ENCODE measurements at places on chromosomes 13 and 19.

DNA sequence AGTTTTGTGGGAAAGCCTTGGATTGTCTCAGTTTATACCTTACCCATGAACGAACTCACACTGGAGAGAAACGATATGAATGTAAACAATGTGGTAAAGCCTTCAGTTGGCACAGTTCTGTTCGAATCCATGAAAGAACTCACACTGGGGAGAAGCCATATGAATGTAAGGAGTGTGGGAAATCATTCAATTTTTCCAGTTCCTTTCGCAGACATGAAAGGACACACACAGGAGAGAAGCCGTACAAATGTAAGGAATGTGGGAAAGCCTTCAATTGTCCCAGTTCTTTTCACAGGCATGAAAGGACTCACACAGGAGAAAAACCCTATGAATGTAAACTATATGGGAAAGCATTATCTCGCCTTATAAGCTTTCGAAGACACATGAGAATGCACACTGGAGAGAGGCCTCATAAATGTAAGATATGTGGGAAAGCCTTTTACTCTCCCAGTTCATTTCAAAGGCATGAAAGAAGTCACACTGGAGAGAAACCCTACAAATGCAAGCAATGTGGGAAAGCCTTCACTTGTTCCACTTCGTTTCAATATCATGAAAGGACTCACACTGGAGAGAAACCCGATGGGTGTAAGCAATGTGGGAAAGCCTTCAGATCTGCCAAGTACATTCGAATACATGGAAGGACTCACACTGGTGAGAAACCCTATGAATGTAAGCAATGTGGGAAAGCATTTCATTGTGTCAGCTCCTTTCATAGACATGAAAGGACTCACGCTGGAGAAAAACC, 7.5 kb upstream of the ZNF440 start:
- peak; percentile 9 for DNase-seq

DNA sequence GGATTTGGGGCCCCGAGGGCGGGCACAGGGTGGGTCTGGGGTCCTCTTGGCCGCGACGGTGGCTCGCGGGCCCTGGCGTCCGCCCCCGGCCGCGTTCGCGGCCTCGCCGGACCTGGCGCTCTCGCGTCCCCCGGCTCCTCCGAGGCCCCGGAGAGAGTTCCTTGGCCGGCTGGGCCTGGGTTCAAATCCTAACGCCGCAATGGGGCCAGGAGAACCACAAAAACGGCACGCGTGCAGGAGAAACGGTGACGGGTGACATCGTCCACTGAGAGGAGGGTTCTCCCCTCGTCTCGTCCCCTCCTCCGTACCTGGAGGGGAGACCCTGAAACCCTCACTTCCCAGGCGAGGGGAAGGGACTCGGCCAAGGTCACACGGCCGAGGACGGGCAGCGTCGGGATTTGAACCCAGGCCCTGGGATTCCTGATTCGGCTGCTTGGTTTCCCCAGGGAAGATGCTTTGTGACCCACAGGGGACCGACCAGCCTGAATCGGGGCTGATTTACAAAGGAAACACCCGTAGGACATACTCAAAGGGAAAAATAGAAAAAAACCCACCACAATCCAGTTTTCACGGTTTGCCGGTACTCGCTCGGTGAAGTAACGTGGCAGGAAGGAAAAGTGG, 624 bp downstream of the SAFB start:
- peak; percentile 36 for DNase-seq

DNA sequence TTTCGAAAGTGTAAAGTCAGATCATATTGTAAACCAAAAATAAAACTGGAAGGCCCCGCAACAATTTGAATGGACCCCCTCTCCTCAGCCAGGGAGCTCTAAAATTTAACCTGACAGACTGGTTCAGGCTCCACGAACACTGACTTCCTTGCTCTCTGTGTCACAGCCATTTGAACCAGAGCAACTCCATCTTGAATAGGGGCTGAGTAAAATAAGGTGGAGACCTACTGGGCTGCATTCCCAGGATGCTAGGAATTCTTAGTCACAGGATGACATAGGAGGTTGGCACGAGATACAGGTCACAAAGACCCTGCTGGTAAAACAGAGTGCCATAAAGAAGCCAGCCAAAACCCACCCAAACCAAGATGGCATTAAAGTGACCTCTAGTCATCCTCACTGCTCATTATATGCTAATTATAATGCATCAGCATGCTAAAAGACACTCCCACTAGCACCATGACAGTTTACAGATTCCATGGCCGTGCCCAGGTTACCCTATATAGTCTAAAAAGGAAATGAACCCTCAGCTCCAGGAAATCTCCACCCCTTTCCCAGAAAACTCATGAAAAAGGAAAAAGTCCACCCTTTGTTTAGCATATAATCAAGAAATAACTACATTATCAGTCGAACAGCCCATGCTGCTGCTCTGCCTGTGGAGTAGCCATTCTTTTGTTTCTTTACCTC, 43.1 kb downstream of the RFXAP start:
- no peak for DNase-seq

GRCh38 chr13:65606622-65607021, 1623.5 kb downstream of the PCDH9 start:
- no peak for DNase-seq

GRCh38 chr19:4090356-4091220, 23.9 kb upstream of the ZBTB7A start:
- DNase-seq, result no peak

GRCh38 chr19:18218600-18218999, 7.6 kb downstream of the PDE4C start:
- DNase-seq, result no peak

DNA sequence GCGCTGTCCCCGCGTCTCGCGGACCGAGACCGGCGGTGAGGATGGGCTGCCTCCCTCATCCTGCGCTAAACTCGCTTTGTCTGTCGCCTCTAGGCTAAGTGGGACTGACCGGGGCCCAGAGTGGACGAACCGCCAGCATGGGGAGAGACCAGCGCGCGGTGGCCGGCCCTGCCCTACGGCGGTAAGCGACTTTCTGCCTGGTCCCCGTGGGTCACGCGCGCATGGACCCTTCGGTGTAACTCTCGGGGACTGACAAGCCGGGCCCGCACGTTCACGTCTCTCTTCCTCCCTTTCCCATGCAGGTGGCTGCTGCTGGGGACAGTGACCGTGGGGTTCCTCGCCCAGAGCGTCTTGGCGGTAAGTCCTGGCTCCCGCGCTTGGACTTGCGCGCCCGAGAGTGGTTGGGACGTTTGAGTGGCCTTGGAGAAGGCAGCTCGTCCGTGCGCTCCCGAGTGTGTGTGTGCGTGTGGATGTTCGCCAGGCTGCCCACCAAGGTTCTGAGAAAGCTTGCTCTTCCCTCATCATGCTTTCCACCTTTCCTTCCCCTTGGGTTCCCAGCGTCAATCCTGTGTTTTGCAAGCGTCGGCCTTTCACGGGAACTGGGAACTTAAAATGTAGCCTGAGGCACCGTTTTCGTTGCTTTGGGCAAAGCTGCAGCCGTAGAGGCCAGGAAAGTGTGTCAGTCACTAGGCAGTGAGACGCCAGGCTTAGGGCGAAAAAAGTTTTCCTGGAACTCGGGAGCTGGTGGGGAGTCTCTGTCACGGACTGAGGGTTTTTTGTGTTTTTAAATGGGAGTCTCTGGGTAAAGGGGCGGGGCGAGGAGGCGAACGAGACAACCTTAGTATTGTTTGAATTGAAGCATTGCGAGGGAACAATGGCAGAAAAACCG, 927 bp downstream of the COL4A2 start:
- DNase-seq, result no peak

DNA sequence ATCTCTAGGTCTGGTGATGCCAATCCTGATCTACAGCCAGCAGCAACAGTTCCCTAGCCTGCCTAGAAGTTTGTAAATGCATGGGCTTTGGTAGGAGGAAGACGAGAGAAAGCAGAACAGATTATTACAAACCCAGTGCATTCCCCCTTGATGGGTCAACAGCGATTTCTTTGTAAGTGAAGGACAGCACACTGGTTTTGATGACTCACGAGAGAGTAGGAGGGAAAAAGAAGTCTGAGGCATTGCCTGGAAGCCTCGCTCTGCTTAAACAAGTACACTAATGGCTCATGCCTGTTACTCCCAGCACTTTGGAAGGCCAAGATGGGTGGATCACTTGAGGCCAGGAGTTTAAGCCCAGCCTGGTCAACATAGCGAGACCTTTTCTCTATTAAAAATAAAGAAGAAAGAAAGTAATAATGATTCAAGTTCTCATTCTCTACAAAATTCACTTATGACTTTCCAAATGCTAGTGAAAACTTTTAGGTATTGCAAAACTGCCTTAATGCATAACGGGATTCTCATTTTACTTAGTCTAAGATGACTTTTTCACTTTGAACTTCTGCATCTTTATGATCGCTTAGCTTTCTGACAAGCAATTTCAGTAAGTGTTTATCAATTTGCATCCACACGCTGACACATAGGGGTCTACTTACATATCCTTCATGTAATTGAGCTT, 47.7 kb upstream of the USPL1 start:
- DNase-seq, result no peak

DNA sequence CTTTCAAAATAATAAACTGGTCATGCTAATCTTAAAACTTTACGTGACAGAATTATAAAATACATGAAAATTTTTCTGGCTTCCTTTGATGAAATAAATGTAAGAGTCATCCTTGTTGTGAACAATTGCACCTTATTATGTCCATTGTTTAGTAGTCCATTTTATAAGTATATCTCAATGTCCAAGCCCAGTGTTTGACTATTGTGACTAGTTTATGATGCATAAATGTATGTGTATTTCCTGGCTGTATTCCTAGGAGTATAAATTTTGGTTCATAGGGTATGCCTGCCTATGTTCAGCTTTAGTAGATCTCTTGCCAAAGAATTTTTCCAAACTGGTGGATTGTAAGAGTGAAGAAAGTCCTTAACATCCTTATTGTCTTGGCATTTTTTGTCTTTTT, 2895.5 kb upstream of the PCDH20 start:
- DNase-seq, result no peak

DNA sequence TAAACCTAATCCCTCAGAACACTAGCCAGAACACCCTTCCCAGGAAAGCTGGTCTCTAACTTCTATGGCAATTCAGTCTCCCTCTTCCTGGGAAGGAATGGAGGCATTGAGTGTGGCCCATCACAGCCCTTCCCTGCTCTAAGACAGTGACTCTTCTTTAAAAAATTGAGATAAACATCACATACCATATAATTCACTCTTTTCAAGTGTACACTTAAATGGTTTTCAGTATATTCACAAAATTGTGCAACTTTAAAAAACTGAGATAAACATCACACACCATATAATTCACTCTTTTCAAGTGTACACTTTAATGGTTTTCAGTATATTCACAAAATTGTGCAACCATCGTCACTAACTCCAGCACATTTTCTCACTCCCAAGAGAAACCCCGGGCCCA, 116.5 kb downstream of the MIPEP start:
- DNase-seq, result no peak

DNA sequence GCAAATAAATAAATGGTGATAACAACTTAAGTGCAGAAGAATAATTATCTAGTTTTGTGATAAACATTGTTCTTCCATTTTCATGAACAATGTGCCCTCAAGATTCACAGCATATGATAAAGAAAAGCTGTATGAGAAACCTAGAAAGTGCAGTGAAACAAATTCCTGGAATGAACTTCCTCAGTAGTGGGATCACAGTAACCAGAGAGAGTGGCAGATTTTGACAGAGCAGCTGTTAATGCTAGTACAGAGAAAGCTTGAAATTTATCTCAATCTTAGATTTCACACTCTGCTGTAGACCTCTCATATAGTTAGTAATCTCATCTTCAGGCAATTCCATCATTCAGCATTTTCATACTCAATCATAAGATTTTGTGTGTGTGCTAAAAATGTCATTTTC, 664.9 kb downstream of the PCDH9 start:
- DNase-seq, result no peak

DNA sequence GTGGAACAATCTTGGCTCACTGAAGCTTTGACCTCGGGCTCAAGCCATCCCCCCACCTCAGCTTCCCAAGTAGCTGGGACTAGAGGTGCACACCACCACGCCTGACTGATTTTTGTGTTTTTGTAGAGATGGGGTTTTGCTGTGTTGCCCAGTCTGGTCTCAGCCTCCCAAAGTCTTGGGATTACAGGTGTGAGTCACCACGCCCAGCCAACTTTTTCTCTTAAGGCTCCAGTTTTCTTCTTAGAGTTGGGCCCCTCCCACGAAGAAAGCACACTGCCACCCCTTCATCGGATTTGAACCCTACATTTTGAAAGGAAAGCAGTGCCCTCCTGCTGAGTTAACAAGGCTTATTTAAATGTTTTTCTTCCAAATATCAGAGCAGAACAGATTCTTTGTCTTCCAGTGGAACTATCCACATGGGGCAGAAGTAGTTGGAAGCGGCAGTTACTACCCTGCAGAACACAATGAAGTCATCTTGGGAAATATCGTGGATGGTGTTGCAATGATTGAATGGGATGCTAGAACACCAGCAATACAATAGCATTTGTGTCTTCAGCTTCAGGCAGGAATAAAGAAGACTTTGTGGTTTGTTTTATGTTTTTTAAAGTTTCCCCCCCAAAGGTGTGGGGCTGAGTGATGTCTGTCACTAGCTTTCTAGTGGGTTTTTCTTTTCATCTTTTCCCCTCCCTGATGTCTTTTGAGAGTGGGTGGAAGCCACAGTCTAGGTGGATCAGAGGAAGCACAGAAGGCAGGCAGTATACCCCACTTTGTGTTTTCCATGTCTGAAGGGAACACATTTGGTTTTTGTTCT, 8.9 kb downstream of the ACTN4 start:
- DNase-seq, result no peak

- no peak for DNase-seq
Measured at GRCh38 chr13:100796463-100796862, 121.9 kb upstream of the TMTC4 start.

GRCh38 chr13:43167731-43168130, 144.3 kb downstream of the DNAJC15 start:
- no peak for DNase-seq

DNA sequence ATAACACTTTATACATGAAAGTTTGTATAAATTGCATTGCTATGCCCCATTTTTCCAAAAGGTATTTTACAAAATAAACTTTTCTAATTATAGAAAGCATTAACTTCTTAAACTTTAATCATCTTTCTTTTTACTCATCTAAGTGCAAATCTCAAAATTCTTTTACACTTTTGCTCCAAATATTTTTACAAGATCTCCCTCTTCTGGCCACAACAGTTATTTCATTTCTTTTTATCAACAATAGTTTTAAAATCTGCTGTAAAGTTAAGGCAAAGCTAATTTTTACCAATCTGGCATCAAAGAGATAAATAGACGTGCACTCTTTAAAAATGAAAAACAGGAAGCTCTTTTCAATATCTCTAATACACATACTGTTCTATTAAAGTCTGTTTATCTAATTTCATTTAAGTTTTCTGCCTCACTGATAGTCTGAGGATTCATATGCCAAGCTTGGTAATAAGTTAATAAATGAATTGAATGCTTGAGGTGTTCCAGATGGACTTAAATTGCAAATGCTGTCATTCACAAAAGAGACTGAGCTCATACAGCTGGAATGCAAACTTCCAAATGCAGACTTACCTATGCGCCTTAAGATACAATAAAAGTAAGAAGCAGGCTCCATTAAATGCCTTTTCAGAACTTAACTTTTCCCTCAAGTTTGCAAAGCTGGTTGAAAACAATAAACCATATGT, 583.0 kb upstream of the ATXN8OS start:
- DNase-seq, result peak; percentile 44

GRCh38 chr13:29713839-29714238, 118.4 kb upstream of the SLC7A1 start:
- DNase-seq, result peak; percentile 43

GRCh38 chr13:44715287-44716230, 139.4 kb upstream of the TSC22D1 start:
- no peak for DNase-seq

GRCh38 chr19:55297267-55297666, 13.5 kb downstream of the BRSK1 start:
- no peak for DNase-seq

Data from NAMALWA (cell line).